IPS DF 6.9 (cell line): ENCODE measurements at places on chromosomes 2 and 18.

GRCh38 chr2:181457741-181458425 lies 697 bp downstream of the ITGA4 start:
- DNase-seq: no peak

- DNase-seq: no peak
These were observed 111.1 kb downstream of the SGPP2 start for GRCh38 chr2:222535477-222535876.

GRCh38 chr2:15170070-15170775 lies 390.9 kb downstream of the NBAS start:
- DNase-seq: no peak

DNA sequence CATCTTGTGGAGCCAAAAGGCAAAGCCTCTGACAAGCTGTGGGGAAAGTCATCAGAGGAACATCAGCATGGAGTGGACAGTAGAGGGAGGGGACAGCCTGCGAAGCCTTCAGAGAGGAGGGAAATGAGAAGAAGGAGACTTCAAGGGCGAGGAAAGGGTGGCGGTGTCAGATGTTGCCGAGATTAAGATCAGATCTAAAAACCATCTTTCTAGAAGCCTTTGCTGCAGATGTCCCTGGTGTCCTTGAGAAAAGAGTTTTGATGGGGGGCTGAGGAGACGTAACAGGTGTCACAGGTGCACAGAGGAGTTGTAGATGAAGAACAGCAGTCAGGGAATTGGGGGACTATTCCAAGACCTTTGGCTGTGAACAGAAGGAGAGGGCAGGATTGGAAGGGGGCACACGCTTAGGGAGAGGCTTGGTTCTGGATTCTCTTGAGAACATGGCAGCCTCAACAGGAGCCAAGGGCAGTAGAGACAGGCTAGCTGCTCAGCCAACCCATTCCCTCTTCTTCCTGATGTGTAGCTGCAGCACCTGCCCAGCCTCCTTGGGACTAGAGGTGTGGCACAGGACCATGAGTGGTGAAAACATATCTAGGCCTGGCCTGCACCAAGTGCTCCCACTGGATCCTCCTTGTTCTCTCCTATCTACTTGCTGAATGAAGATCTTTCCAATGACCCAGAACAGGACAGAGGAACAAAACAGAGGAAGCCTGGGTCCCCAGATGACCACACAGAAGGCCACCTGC lies 22.7 kb upstream of the NCL start:
- no peak for DNase-seq

- no peak for DNase-seq
These were observed 308.4 kb upstream of the CDH2 start for GRCh38 chr18:28485210-28485801.

DNA sequence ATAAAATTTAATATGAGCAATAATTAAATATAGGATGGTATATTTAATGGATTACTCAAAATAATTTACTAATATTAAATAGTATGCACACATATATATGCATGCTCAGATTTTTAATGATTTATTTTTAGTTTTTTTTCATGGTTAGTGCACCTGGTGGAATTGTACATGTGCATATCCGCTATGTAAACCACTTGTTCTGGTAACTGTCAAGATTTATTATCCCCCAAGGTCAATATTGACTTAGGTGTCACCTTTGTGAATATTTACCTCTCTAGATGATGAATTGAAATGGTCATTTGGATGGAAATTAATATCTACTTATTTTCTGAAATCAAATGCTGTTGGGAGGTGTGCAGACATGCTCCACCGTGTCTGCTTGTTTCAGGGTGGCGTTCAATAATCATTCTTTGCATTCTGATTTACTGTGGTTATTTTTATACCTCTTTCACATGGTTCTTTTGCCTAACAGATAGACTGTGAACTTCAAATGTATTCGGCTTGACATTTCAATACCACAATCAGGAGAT lies 14.7 kb downstream of the CNTNAP5 start:
- DNase-seq: no peak

- DNase-seq: no peak
These were observed 1.4 kb downstream of the DOCK10 start for GRCh38 chr2:225040856-225041206.

DNA sequence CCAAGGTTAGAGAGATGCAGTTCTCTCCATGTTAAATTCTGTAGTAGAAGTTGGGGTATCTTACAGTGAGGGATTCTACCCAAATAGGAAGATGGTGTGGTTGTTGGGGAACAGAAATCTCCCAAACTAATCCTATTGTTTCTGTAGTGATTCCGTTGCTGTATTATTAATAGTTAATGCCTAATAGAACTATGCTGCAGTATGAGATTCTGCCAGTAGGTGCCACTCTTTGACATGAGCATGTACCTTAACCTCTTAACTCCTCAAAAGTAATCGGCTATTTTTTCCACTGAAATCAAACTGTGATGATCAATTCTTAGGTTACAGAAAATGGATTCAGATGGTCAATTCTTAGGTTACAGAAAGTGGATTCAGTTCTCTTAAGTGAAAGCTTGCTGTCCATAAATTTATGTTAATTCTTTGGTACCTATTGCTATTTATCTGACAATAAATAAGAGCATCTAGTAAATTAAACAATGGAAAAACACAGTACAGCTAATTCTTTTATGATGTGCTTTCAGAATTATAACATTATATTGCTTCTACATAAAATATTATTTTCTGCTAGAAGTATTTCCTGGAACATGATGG lies 97.9 kb upstream of the DLX2 start:
- DNase-seq: peak; percentile 50

GRCh38 chr2:66601624-66602023 lies 166.7 kb downstream of the MEIS1 start:
- no peak for DNase-seq

- no peak for DNase-seq
These were observed 24.1 kb downstream of the MTX2 start for GRCh38 chr2:176293334-176293733.

DNA sequence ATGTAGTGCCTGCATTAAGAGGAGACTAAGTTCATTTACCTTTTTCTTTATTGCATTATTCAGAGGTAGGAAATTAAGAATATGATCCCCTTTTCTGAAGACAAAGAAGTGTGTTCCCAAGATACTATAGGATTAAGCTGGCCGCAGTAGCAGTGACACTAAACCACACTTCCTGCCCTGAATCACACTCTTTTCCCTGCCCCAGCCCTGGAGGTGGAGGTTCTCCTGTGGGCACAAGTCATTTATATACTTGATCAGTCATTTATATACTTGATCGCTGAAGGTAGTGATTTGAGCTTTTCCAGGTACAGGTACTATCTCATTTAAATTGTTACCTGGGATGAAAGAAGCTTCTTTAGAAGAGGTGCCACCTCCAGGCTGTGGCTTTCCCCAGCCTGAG lies 78.6 kb downstream of the ARMC9 start:
- no peak for DNase-seq

DNA sequence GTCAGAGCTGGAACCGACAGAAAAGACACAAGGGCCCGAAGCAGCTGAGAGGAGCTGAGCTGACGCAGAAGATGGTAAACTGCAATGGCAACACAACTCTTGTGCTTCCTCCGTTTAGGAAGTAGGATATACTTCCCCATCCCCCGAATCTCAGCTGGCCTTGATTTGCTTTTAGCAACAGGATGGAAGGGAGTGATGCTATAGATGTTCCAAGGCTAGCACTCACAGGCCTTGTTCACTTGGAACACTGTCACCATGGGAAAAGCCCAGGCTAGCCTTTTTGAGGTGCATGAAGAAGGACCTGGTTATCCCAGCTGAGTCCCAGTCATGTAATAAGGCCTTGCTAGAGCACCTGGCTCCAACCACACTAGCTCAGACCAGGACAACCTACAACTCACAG lies 26.0 kb downstream of the STAT1 start:
- no peak for DNase-seq
